Activated CD4-positive, alpha-beta T cell treated with anti-CD3 and anti-CD28 coated beads, Interleukin-2, amount 10 ng/mL, durations not matched to agents 7 days and 5 days (primary cell): ENCODE measurements at places on chromosomes 16 and 17. TPM values are rescaled to one million over a fixed set of nuclear protein-coding genes. Genes with fewer than 3 reads are reported as not detected.

- DNase-seq, result no peak
Measured at GRCh38 chr17:47760409-47761140, 27.5 kb downstream of the TBX21 start.

GRCh38 chr17:49969134-49969759 is at the start of gene DLX4:
TSS of gene DLX4 (plus strand) at chr17:49969190. CDS start at chr17:49969469, 279 bp downstream.
- DNase-seq, result no peak

GRCh38 chr17:27871407-27871806 is 21.8 kb downstream of the LYRM9 start:
- DNase-seq, result no peak

DNA sequence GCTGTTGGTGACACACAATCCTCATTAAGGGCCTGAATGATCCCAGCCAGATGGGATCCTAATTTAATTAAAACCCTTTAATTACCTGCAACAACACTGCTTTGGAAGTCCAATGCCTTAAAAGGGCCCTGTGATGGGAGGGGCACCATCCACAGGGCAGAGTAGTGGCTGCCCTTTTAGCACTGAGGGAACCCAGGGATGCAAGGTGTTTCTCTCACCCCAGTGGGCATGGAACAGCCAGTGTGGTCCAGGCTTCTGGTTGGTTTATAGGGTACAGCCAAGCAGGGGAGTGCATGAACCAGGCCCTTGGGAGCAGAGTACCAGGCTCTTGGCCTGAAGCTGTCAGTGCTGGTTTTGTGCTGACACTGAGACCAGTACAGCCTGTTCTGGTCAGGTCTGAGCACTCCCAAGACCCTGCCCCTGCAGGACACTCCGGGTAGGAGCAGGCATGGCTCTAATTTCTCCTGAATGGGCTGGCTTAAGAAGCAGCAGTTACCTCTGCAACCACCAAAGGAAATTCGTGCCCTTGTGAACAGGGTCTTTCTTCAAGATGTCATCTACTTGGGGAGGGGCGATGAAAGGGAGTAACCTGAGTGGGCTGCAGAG is 9.9 kb downstream of the NXPH3 start:
- no peak for DNase-seq

- no peak for DNase-seq
Measured at GRCh38 chr17:298791-299450, 53.7 kb downstream of the RPH3AL start.

DNA sequence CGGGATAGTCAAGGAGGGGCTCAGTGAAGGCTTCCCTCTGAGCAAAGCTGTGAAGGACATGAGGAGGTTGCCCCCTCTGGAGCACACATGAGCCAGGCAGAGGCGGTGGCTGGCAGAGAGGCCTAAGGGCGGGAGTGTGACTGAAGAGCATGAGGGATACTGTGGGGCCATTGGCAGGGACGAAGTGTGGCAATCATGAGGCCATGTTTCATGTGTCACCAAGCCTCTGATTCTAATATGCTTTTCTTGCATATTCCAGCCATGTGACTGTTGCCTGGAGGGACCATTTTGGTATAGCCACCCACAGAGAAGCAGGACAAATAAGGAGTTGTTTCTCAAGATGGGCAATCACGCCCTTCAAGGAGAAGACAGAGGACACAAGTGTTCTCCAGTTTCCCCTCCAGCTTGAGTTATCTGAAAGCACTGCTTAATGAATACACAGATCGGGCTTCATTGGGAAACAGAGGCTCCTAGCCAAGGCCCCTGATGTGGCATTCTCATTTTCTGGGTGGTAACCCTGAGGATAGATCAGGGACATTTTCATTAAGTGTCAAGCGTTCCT is 68.0 kb downstream of the AKAP1 start:
- no peak for DNase-seq

DNA sequence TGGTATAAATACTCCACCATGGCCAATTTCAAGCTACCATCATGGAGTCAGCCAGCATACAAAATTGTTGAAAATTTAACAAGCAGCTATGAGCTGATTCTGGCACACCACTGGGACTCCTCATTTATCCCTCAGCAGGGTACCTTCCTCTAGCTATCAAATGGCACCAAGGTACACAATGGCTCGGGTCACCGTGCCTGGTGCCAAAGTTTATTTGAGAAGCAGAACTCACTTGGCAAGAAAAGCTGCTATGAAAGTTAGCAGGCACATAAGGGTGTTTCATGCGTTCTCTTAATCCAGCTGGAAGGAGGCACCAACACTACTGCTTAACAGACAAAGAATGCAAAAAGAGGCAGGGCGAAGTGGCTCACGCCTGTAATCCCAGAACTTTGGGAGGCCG is 51.6 kb downstream of the IKZF3 start:
- DNase-seq, result no peak

CHD9NB gene
- total RNA-seq, result 0.27 TPM

LPCAT2 gene
- total RNA-seq, result 0.30 TPM

GRCh38 chr17:13827118-13827517 is 225.4 kb upstream of the HS3ST3A1 start:
- no peak for DNase-seq

C17orf100 gene
- 2.5 TPM for total RNA-seq

DNA sequence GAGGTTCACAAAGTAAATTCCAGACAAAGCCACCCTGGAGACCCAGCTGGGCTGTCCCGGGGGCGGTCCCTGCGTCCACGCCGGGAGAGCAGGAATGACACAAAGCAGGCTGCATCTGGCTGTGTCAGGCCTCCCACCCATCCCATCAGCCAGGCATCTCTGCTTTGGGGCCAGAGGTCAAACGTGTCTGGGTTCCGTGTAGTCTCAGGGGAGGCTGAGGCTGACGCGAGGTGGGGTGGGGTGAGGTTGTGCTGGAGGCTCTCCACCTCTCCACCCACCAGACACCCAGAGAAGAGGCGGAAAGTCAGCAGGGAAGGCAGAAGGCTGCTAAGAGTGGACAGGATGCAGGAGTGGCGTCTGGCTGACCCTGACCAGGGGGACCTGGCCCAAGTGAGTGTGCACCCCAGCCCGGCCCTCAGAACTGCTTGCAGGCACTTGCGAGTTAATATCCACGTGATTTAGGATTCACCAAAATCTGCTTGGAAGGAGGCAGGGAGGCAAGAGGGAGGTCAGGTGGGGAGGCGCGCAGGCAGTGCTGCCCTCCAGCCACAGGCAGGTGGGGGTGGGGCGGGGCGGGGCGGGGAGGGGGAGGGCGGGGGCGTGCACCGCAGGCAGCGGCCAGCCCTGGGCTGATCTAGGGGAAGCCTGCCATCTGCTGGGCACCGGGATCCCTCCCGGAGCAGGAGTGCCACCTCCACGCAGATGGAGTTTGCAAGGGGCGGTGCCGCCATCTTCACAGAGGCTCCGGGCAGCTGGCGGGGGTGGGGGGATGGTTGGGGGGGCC is 44.3 kb downstream of the TBC1D16 start:
- peak; percentile 87 for DNase-seq

- DNase-seq, result no peak
Measured at GRCh38 chr17:56109836-56110235, 43.4 kb upstream of the ANKFN1 start.

DHX58 gene
- 54.3 TPM for total RNA-seq

DNA sequence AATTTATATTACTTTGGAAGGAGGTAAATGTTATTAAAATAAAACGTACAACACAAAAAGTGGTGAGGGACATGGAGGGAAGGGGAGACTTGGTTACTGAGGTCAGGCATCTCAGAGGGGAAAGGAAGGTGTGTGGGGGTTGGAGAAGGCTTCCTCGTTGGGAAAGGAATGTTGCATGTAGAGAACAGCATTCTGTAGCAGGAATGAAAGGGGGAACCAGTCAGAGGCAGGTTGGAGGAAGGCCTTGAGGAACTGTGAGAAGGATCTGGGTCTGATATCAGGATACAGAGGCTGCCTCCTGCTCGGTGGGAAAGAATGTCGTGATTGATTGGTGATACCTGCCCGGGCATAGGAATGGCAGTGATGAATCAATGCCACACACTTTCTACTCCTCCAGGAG is 103.3 kb upstream of the ZFHX3 start:
- DNase-seq, result no peak

CEP20 gene
- 46.2 TPM for total RNA-seq

- DNase-seq, result peak; percentile 48
Measured at GRCh38 chr17:8994319-8994718, 27.0 kb upstream of the NTN1 start.

- DNase-seq, result no peak
Measured at GRCh38 chr16:29315046-29315445, 91.5 kb downstream of the NPIPB11 start.

DNA sequence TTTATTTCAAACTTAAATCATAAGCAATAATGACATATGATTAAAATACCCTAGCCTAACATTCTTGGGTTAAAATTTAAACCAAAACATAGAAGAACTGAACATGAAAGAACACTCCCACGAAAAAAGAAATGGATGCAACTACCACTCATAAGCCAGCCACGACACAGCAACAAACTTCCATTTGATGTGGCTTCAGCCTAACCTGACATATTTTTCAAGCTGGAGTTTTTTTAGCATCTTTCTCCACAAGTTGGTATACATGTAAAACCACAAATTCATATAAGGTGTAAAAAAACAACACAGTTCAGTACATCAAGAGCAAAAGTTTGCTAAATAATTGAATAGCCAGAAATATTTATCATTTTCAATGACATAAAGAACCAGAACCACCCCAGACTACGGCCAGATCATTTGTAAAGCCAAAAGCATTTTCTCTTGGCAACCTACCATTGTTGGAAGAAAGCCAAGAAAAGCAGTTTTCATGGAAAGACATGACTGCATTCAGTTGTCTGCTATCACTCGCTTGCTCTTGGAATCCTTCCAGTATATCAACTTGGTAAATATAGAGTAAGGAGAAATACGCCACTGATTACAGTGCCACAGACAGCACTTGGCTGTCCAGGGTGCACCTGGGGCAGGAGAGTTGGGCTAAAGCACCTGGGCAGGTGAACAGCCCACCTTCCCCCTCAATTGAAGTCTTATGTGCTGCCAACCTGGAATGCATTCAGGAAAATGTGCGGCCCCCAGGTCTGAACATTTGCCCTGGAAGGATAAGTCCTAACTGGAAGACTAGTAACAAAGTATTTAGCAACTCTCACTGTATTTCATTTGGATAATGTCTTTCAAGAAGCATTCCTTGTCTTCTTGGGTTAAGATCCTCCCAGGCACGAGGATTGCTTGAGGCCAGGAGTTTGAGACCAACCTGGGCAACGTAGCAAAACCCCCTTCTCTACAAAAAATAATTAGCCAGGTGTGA is 60.5 kb downstream of the CREBBP start:
- DNase-seq, result peak; percentile 40
